Activated CD4-positive, alpha-beta T cell treated with anti-CD3 and anti-CD28 coated beads, Interleukin-2, Interleukin-4, amounts not matched to agents 100 ng/mL and 50 ng/mL, durations not matched to agents 16 hours and 8 hours (primary cell): ENCODE measurements at places on chromosomes 16 and 17.

- no peak for DNase-seq
Measured at GRCh38 chr17:57584050-57584551, 161.0 kb downstream of the CCDC182 start.

DNA sequence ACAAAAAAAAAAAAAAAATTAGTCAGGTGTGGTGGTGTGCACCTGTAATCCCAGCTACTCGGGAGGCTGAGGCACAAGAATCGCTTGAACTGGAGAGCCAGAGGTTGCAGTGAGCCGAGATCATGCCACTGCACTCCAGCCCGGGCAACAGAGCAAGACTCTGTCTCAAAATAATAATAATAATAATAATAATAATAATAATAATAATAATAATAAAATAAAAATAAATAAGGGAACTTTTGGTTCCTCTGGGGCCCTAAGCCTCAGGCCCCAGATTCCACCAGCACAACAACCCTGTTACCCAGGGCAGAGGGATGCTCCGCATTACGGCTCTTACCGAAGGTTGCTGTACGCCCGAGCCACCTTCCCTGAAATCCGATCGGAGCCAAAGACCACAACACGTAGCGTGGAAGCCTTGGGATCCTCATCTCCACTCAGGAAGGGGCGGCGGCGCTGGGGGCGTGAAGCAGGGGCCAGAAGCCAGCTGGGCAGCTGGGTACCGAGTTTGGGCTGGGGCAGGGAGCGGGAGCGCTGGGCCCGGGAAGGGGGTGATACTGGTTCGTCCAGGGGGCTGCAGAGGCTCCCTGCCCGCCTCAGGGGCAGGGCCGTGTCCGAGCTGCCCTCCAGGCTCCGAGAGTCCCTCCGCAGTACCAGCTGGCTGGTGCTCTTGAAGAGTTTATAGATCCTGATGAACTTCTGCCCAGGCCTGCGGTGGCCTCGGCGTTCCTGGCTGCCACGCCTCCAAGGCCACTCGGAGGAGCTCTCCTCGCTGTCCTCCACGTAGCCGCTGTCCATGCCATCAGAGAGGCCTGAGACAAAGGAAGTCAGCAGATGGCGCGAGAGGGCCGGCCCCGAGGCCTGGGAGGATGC, 20.6 kb upstream of the PIK3R6 start:
- no peak for DNase-seq

DNA sequence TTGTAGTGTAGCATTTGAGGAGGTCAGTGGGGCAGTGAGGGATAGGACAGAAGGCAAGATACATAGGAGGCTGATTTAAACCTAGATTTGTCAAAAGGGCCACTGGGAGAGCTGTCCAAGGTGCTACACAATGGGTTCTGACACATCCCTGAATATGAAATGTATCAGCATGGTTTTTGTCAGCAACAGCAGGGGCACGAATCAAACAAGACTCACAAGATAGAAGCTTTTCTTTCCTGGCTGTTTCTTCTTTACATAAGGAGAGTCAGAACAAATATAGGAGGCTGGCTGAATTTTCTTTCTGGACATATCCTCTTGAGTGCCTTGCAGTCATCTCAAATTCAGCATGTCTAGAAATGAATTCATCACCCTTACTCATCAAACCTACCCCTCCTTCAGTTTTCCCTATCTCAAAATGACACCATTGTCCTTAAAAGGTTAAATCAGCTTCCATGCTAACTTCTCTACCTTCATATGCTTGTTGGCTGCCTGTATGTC, 130.5 kb downstream of the NPIPB5 start:
- DNase-seq = no peak

GRCh38 chr16:20904507-20905081, 4.0 kb downstream of the LYRM1 start:
- peak; percentile 76 for DNase-seq

DNA sequence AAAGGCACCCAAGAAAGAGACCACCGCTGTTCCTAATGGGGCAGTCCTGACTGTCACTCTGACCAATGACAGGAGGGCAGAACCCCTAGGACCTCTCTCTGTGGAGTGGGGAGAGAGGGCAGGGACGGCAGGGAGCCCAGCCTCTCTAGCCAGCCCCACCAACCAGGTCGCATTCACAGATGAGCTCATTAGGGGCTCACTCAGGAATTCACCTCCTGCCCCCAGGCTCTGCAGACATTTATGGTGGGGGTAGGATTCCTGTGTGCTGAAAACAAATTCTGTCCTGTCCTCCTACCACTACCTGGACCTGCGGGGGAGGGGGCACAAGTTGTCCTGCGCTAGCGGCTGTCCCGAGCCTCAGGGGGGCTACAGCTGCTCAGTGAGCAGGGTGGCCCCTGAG, 27.7 kb upstream of the GPRC5C start:
- no peak for DNase-seq

DNA sequence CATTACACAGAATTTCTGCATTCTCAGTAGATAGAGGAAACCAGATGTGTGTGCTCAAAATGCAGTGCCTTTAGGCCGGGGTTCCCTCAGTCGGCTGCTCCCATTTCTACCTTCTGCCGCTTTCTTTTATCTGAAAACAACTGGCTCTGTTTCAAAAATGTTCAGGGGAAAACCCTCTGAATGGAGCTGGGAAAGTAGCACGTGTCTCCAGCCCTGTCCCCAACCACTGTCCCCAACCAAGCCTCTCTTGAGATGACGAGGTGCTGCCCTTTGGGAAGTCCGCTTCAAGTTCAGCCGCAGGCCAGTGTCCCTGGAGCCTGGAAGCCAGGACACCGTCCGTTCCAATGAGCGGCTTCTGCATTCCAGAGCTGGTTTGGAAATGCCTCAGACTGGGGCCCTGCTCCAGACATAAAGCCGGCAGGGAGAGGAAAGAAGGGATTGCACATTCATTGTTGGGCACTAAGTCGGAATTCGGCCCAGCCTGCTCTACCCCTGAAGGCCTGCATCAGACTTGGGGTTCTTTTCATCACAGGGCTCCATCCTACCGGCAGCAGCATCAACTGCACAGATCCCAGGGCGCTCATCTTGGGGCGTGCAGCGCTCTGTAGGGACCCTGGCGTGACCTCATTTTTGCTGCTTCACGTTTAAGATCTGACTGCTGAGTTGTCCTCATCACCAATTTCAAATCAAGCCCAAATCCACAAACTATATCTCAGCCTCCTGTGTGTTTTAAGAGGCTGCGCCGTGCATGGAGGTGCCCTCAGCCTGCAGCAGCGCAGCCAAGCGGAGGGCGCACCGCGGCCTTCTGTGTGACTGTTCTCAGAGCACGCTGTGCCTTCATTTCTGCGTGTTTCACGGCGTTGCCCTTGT, 111.3 kb downstream of the BANP start:
- no peak for DNase-seq

DNA sequence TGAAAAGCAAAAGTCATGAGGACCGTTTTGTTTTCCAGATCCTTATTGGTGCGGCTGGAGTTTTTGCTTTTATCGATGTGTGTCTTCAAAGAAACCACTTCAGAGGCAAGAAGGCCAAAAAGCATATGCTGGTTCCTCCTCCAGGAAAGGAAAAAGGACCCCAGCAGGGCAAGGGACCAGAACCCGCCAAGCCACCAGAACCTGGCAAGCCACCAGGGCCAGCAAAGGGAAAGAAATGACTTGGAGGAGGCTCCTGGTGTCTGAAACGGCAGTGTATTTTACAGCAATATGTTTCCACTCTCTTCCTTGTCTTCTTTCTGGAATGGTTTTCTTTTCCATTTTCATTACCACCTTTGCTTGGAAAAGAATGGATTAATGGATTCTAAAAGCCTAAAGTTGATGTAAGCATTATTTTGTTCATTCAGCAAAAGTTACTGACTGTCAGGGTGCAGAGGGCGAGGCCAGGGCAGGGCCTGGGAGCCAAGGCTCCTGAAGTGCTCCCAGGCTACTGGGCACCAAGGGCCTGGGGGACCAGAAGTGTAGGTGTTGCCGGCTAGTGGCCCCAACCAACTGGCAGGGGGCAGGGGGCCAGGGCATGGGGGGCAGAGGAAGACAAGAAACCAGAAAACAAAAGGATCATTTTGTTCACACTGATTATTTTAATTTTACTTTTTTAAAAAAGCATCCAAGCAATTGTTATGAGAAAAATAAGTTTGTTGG, 8.8 kb downstream of the CMTM2 start:
- no peak for DNase-seq

DNA sequence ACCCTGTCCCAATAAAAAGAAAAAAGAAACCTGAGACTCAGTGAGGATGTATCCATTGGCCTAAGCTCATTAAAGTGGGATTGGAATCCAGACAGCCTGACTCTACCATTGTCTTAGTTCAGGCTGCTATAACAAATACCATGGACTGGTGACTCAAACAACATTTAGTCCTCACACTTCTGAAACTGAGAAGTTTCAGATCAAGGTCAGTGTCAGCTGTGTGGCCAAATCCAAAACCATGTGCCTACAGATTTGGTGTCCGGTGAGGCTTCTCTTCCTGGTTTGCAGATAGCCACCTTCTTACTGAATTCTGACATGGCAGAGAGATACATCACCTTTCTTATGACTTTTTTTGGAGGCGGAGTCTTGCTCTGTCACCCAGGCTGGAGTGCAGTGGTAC, 53.3 kb upstream of the KDM8 start:
- no peak for DNase-seq

DNA sequence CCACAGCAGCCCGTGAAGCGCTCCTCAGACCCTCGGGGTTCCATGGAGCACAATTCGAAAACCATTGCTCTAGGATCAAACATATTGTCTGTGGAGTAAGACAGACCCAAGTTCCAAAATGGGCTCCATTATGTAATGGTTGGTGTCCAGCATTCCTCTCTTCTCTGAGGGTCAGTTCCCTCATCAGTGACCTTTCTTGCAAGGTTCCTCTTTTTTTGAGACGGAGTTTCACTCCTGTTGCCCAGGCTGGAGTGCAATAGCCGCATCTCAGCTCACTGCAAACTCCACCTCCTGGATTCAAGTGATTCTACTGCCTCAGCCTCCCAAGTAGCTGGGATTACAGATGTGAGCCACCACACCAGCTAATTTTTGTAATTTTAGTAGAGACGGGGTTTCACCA, 28.4 kb downstream of the PLXDC1 start:
- DNase-seq = no peak

- no peak for DNase-seq
Measured at GRCh38 chr17:76683921-76684745, 26.6 kb downstream of the MXRA7 start.

DNA sequence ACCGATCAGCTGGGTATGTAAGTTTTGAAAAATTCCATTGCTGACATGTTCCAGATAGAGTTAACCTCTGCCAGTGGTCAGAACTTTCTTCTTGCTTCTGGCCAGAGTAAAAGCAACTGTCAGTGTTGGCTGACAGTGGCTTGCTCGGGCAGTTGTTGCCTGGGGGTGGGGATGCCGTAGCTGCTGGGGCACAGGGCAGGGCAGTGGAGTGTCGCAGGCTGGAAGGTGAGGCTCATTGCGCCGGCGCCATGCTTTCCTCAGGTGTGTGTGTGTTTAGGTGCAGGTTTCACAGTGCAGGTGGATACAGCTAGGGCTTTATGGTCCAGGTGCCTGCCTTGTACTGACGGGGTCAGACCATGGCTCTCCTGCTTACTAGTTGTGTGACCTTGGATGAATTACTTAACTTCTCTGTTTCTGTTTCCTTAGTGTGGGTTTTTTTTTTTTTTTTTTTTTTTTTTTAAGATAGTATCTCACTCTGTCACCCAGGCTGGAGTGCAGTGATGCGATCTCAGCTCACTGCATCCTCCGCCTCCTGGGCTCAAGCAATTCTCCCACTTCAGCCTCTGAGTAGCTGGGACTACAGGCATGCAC, 156.4 kb downstream of the SNX29 start:
- no peak for DNase-seq

DNA sequence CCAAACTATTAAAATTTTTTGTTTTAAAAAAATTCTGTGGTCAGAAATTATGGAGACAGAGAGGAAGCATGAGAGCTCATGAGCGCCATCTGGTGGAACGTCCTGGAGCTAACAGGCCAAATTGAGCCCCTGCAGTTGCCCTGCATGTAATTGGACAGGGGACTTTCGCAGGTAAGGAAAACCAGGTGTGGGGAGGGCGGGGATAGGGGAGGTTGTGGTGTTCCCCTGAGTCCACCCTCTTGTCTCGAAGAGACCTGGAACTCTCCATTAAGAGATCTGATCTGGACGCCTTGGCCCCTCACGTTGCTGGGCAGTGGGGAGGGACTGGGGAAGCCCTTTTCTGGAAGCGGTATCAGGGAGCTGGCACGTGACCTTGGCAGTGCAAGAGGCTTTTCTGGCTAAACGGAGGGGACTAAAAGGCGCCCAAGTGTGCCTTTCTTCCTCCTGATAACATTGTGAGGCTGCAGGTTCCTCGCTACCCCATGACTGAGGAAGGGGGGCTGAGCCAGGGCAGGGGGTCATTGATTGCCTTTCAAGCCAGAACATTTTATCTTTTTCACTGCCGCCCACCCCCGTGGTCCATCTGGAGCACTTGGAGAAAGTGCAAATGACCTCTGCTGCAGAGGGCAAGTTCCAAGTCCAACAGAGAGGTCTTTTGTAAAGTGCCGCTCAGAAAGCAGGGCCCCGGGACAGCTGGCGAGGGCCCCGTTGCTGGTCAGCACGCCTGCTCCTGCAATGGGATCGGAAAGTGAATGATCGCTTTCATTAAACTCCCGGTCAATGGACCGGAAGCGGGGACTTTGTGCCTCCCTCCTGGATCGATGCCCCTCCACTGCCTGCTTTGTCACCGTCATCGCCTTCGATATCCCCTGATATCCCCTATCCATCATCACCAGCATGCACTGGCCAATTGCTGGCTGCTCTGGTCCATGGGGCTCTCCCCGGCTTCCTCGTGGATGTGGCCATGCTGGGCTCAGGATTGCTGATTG, 18.4 kb downstream of the PDILT start:
- peak; percentile 57 for DNase-seq

DNA sequence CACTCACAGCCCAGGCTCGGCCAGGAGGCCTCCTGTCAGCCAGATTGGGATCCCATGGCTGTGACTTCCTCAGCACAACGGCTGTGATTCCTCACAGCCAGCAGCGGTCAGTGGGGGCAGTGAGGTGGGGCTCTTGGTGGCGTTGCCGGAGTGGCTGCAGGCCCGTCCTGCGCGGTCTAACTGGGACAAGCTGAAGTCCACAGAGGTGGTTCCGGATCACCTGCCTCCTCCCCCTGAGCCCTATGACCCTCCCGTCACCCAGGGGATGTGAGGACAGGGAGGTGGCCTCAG, 34.4 kb upstream of the MLKL start:
- DNase-seq = no peak

- peak; percentile 65 for DNase-seq
Measured at GRCh38 chr17:66200685-66201092, 8.8 kb upstream of the CEP112 start.

GRCh38 chr16:8931859-8932258, 31.8 kb downstream of the USP7 start:
- DNase-seq = peak; percentile 31
